ENCODE measurements at places on chromosomes 12 and 14. TPM values are rescaled to one million over a fixed set of nuclear protein-coding genes. Genes with fewer than 3 reads are reported as not detected.

DNA sequence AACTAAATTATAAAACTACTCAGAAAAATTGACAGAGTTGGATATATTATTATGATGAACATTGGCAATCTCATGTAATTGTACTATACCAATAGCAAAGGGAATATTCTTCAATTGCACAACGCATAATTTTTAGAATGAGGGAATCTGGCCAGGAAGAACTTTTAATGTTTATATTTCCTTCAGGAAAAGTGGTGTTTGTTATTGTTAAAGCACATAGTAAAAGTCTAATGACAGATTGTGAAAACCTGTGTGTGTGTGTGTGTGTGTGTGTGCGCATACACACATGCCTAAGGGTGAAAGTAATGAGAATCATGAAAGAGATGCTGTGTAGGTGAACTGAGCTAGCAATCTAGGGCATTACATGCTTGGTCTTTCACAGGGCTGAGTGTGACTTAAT, 877.7 kb downstream of the SLC6A15 start:
- no peak for DNase-seq

GRCh38 chr12:3835914-3836313, 37.3 kb downstream of the PARP11 start:
- DNase-seq, result no peak

- DNase-seq, result no peak
These were observed 170.9 kb upstream of the PARP11 start for GRCh38 chr12:4044101-4044500.

GRCh38 chr12:57781244-57781643, 1.3 kb upstream of the TSFM start:
- no peak for DNase-seq

DNA sequence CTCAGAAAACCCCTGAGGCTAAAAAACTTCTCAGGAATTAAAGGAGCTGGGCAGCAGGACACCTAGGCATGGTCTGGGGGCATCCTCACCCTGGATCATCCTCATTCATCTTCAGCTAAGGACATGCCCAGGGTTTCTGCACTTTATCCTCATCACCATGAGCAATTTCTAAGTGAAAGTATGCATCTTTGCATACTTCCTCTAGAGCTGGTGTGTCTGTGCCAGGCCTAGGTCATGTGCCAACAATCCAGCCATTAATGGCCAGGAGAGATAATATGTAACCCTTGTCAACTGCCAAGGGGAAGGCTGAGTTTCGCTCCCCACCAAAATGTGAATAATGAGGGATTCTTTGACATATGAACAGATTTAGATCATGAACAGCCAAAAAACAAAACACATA, 160.5 kb downstream of the KITLG start:
- DNase-seq, result no peak

DNA sequence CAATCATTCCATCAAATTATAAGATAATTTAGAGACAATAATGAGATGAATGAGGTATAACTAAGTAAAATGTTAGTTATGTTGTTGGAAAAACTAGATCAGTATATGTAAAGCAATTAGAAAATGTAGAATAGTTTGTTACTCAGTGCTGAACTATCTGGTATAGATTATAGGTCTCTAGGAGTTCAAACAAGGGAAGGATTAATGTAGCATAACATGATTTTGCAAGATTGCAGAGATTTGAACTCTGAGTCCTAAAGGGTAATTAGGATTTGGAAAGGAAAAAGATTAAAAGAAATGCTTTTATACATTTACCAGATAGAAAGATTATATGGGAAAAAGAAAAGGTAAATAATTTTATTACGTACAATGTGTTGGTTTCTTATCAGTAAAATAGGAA, 246.3 kb downstream of the KCNC2 start:
- no peak for DNase-seq

DEGS2 gene
- 0.61 TPM for total RNA-seq

- no peak for DNase-seq
These were observed 8.0 kb downstream of the SCNN1A start for GRCh38 chr12:6367065-6367968.

- no peak for DNase-seq
These were observed 17.3 kb upstream of the PPFIBP1 start for GRCh38 chr12:27506645-27507189.

DNA sequence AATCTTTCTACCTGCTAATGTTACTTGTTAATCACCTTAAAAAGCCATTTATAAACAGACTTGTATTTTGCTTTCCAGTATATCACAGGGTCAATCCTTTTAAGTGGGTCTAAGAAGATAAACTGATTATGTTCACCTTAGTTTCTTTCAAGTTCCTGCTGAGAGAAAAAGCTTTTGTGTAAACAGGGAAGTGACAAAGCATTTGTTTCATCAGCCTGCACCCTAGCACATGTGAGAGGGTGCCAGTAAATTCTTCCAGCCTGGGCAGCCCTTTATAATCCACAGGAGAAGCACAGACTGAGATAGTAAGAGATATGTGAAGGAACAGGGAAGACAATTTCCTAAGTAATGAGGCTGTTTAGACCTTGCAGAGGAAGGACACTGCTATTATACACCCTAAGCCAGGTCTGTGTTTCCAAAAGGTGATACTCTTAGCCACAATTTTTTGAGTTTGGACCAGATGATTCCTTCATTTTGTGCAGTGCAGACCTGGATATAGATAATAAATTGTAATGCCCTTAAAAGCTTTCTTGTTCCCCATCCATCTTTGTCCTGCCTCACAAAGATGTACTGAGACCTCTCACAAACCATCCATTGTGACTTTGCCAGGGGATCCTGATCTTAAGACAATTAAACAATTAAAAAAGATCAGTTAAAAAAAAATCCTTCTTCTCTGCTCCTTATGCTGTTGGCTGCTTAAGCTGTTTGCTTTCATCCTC, 150.7 kb downstream of the KTN1 start:
- no peak for DNase-seq

- no peak for DNase-seq
These were observed 20.8 kb downstream of the PAPLN start for GRCh38 chr14:73258076-73258475.

TEX22 gene
- total RNA-seq, result 0.82 TPM

GRCh38 chr12:78220811-78221210, 390.1 kb downstream of the NAV3 start:
- no peak for DNase-seq

- no peak for DNase-seq
These were observed 702.7 kb downstream of the MED13L start for GRCh38 chr12:115574826-115575225.

- peak; percentile 60 for DNase-seq
These were observed 15.9 kb downstream of the COL2A1 start for GRCh38 chr12:47988073-47989022.

DNA sequence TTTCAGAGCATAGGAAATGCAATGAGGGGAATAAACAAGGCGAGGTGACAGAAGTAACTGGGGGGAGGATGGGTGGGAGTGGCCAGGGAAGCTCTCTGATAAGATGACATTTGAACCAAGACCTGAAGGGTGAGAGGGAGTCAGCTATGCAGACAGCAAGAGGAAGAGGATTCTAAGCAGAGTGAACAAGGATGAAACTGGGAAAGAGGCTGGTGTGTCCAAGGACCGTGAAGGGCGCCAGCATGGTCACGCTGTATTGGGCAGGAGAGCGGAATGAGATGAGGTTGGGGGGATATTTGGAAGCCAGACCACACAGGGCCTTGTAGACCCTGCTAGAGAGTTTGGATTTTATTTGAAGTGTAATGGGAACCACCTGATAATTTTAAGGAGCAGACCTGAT, 10.5 kb upstream of the PPP1R1A start:
- DNase-seq, result no peak

GRCh38 chr14:101082036-101082435, 178.5 kb upstream of the RTL1 start:
- no peak for DNase-seq

- no peak for DNase-seq
These were observed 289.1 kb downstream of the CACNA1C start for GRCh38 chr12:2341871-2342270.

GDF3 gene
- 16.8 TPM for total RNA-seq

DNA sequence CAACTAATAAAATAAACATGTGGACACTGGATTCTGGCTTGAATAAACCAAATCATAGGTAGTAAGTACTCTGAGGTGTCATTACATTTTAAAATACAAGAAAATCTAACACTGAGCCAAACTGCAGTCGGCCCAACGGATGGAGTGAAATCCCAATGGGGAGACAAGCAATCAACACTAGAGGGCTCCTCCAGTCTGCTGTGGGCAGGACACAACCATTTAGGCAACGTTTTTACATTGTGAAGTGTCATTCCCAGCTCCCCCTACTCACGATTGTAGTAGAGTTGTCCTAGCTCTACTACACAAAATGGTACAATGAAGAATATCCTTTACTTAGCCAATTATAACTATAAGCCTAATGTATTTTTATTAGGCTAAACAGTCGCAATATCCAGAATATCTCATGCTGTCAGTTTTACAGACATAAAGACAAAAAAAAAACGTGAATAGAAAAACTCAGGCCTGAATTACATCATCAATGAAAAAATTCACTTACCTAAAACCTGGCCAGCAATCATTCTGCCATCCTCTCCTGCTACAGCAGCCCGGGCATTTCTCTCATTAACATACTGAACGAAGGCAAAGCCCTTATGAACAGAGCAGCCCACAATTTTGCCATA, 35.7 kb downstream of the HNRNPC start:
- no peak for DNase-seq

HPD gene
- 0.56 TPM for total RNA-seq

GRCh38 chr14:47619392-47619791, 56.0 kb downstream of the MDGA2 start:
- no peak for DNase-seq

DNA sequence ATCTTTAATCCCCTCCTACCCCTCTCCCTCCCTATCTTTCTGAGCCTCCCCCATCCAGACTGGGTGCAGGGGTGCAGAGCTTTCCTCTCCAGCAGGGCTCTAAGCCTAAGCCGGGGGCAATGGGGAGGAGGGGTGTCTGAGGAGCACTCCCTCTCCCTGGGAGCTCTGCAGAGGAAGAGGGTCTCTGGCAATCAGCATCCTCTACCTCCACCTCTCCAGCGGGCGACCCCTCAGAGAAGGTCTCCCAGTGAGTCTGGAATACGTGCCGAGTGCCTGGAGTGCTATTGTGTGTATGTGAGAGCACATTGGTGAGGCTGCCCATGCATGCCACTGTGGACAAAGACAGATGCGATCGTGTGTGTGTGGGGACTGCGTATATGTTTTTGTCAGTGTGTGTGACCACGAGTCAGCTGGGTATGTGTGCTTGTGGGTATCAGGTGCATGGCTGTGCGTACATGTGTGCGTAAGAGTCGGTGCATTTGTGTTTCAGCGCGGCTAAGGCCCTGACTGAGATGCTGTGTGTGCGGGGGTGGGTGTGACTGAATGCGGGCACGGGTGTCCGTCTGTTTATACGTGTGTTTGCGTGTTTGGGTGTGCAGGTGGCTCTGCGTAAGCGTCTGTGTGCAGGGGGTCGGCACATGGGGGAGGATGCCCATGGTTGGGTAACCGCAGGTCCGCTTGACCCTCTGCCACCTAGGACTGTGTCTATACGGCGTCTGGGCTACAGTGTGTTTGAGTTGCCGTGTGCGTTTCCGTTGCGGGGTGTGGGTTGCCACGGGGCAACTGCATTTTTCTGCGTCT, 905 bp upstream of the DLK1 start:
- DNase-seq, result no peak

PPP1R1A gene
- 13.1 TPM for total RNA-seq

DNA sequence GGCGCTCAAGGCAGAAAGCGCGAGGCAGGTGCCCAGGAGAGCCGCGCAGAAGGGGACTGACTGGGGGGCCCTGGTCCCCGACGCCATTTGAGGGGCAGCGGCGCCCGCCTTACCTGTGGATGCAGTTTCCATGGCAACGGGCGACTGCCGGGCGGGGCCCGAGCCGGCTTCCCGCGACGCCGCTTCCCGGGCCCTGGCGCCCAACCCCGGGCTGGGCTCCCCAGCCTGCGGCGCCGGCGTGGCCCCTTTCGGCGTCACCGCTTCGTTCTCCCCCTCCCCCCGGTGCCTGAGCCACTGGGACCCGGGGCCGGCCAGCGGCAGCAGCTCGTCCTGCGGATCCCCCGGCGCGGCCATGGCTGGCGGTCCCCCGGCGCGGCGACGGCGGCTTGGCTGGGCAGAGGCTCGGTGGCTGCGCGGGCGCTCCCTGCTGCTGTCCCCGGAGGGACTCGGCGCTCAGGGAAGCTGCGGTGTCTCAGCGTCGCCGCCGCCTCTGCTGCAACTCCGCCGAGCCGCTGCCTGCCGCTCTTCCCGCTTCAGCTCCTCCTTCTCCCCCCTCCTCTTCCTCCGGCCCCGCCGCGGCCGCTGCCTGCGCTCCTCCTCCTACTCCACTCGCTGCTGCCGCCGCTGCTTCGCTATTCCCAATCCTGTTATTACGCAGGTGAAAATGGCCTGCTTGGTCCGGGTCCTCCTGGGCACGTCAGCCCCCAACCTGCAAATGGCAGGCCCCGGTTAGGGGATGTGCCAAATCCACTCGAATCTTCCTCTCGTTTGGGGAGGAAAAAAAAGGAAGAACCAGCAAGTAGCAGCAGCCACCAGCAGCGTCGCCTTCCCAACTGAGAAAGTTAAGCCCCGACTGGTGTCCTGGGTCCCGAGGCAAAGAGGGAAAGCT, at the start of gene RTN1:
Gene RTN1, minus strand, starts transcription at position 500 of the 889 bp plus-strand sequence. Its CDS starts 146 bp downstream, at position 354.
- peak; percentile 78 for DNase-seq

- DNase-seq, result no peak
These were observed 62.3 kb upstream of the PPP1R12A start for GRCh38 chr12:79997096-79997791.

GRCh38 chr12:109597795-109598427, 24.3 kb downstream of the MVK start:
- peak; percentile 97 for DNase-seq

DNA sequence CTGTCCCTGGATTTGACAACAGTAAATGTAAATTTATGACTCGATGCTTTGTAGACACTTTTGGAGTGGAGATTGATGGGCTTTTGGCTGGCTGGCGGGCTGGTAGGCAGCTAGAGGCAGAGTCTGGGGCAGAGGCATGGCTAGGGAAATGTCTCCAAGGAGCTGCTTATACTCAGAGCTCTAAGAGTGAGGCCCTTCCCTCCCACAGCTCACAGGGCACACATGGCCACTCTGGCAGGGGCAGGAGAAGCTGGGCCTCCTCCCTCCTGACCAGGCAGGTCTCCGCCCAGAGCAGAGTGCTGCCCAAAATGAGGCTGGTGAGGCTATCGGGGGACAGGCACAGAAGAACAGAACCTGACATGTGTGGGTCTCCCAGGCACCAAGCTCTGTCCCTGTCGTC, 67.5 kb downstream of the GALNT16 start:
- no peak for DNase-seq

SLC38A4 gene
- 15.4 TPM for total RNA-seq

GPR84 gene
- total RNA-seq, result not detected

LRP1 gene
- total RNA-seq, result 92.5 TPM

DNA sequence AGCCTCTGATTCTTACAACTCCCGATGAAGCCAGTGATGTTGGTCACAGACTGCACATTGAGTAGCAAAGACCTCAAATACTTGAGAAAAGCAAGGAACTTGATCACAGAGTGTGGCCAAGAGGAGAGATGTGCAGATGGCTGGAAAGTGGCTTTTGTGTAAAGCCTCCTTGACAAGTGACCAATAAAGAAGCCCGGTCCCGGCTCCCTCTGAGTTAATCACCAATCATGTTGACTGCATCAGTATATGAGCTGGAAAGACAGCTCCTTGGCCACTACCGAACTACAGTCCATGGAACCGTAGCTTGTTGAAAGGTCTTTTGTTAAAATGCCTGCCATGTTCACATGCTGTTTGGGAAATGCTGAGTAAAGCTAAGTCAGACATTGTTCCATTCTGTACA, 23.7 kb upstream of the SERPINA6 start:
- no peak for DNase-seq

Measured in H1 (cell line).